Smooth muscle cell of trachea (primary cell): ENCODE measurements at places on chromosomes 12 and 14. TPM values are rescaled to one million over a fixed set of nuclear protein-coding genes. Genes with fewer than 3 reads are reported as not detected.

The ATXN3 gene
- total RNA-seq, result 35.6 and 68.5 TPM in 2 replicates

The RIPK3 gene
- 2.9 and 6.8 TPM in 2 replicates for total RNA-seq

The SPTB gene
- under 0.01 TPM in 1 of 2 replicates, not detected in the other for total RNA-seq

The AQP6 gene
- not detected in 2 replicates for total RNA-seq

The LRTM2 gene
- total RNA-seq, result not detected in 2 replicates

The GALNT16 gene
- 1.9 and 4.6 TPM in 2 replicates for total RNA-seq
